ENCODE measurements at places on chromosomes 11 and 22.

- DNase-seq, result no peak
Observed at GRCh38 chr22:35521358-35522224, 19.0 kb upstream of the RASD2 start.

- DNase-seq, result peak; percentile 54
Observed at GRCh38 chr11:62122076-62122475, 1.7 kb upstream of the INCENP start.

- DNase-seq, result no peak
Observed at GRCh38 chr11:13647391-13647790, 21.1 kb upstream of the FAR1 start.

GRCh38 chr11:110093407-110094297 is 460 bp downstream of the ZC3H12C start:
- peak; percentile 24 for DNase-seq

- no peak for DNase-seq
Observed at GRCh38 chr11:132551016-132551415, 981.3 kb downstream of the OPCML start.

GRCh38 chr11:71294846-71295600 is 42.6 kb upstream of the SHANK2 start:
- no peak for DNase-seq

GRCh38 chr22:49966774-49967705 is 6.5 kb downstream of the PIM3 start:
- peak; percentile 77 for DNase-seq

DNA sequence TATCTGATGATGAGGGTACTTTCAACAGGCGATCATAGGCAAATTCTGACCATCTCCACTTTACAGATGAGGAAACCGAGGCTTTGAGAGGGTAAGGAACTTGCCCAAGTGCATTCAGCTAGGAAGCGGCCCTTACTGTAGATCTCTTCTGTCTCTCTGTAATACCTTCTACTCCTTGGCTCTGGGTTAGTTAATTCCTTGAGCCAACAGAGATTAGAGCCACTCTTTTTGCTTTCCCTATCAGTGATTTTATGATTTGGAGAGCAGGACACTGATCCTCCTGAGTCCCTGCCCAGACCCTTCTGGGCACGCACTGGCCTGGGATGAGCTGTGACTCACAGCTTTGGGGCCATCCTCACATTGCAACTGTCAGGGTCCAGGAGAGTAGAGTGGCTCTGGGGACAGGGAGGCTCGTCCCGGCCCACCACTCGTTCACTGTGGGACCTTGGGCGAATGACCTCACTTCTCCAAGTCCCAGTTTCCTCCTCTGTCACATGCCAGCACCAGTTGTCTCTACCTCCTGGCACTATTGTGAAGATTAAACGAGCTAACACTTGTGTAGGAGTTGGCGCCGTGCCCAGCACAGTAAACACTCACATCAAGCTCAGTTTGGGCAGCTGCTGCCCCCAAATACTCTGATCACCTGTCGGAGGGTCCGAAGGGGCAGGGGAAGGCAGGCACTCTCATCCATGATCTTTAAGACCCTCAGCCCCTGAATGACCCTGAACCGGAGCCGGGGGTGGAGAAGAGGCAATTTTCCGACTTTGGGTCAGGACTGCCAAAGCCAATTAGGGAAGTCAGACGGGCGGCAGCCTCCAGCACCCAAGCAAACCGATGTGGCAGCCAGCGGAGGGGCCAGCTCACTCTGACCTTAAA is 235.0 kb downstream of the MIAT start:
- DNase-seq, result no peak

- peak; percentile 86 for DNase-seq
Observed at GRCh38 chr11:32374261-32374711, 61.1 kb downstream of the WT1 start.

GRCh38 chr22:20579273-20580120 is 72.1 kb downstream of the MED15 start:
- no peak for DNase-seq

DNA sequence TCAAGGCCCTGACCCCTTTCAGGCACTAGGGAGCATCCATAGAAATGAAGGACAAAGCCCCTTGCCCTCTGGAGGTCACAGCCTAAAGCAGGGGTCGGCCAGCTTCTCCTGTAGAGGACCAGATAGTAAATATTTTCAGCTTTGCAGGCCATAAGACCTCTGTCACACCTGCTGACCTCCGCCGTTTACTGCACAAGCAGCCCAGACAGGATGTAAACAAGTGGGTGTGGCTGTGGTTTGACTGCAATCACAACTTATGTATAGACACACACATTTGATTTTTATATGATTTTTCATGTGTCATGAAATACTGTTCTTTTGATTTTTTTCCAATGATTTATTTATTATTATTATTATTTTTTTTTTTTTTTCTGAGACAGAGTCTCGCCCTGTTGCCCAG is 34.3 kb downstream of the KIAA1671 start:
- DNase-seq, result no peak

- DNase-seq, result no peak
Observed at GRCh38 chr11:117492578-117493251, 165.1 kb downstream of the CEP164 start.

- DNase-seq, result no peak
Observed at GRCh38 chr22:33697640-33698039, 222.6 kb downstream of the LARGE1 start.

GRCh38 chr22:30609260-30610185 is 2.5 kb downstream of the TCN2 start:
- peak; percentile 93 for DNase-seq

GRCh38 chr11:46701078-46701654 is 335 bp downstream of the ZNF408 start:
- peak; percentile 18 for DNase-seq

- no peak for DNase-seq
Observed at GRCh38 chr11:76102802-76103201, 103.5 kb downstream of the WNT11 start.

- no peak for DNase-seq
Observed at GRCh38 chr22:45833613-45834012, 143.3 kb downstream of the WNT7B start.

DNA sequence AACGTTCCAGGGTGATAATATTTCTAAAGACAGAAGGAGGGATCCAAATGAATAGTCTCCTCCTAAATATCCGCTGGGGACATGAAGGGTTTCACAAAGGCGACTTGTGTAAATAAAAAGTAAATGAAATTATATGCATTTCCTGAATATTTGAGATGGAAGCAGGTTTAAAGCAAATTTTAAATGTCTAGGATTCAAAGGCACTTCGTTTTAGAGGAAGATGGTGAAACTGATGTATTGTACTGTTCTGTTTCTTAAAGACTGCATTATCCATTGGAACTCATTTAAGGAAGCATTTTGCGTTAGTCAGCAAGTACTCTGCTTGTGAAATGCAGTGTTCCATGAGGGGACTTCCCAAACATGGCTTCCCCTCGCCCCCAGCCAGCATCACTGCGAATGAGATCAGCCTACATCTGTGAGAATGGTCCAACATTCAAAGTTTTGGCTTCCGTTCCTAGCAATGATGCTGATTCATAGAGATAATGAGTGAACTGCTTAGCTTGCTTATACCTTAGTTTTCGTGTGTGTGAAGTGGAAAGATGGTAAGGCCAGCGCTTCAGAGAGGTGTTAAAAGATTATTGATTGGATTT is 1.5 kb downstream of the RAB39A start:
- DNase-seq, result peak; percentile 7

GRCh38 chr11:28110108-28110820 is 2.1 kb downstream of the METTL15 start:
- peak; percentile 85 for DNase-seq

DNA sequence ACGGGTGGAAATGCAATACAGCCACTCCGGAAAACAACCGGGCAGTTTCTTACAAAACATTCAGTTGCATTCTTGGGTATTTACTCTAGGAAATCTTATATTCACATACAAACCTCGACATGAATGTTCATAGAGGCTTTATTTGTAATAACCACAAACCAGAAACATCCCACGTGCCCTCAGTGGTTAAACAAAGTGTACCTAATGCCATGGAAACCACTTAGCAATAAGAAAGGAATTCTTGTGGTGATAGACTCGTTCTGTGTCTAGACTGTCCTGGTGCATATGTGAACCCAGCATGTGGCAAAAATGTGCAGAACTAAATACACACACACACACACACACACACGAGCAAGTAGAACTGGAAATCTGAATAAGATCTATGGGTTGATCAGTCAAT is 1073.3 kb downstream of the TBC1D22A start:
- DNase-seq, result no peak

DNA sequence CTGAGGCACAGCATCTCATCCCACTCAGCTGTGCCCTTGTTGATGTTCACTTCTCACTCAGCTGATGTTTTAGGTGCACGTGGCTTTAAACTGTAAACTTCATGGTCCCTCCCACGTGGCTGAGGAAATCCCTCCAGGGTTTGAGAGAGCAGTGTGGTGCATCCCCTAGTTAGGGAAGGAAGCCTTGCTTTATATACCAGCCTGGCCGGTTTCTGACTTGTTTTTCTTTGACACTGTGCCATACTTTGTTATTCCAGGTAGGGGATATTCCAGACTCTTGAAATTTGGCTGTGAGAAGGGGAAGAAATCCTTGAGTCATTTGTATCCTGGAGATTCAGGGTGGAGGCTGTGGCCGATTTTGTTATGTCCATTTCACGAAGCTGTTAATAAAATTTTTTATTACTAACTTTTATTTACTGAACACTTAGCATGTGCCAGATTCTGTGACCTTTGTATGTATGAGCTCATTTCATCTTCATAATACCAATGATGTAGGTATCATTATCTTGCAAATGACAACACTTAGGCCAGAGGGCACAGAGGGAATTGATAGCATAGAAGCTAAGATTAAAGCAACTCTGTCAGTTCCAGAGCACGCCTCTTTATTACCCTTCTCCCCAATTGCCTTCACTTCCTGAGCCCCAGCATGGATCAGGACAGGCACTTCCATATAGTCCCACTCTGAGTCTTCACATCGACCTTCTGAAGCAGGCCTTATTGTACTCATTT is 116.6 kb downstream of the NAV2 start:
- DNase-seq, result no peak

DNA sequence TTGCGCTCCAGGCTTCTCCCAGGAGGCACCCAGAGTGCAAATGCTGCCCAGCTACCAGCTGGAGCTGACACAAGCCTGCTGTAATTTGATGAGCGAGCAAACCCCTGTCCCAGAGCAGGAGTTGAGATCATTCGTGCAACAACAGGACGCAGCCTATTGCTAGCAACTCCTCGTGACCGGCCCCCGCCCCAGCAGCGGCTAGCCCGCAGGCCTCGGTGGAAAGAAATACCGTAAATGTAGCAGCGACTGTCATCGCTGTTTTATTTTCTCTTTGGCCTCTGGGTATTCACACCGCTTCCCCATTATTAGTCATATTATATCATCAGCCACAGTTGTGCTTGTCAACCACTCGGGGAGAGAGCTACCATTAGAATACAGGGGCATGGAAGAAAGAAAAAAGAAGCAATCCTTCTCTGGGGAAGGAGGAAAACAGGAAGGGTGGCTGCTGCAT is 59.2 kb upstream of the ATXN10 start:
- peak; percentile 85 for DNase-seq

- DNase-seq, result peak; percentile 81
Observed at GRCh38 chr22:37186228-37186996, 1.6 kb downstream of the C1QTNF6 start.

- DNase-seq, result no peak
Observed at GRCh38 chr11:12687216-12687623, 13.0 kb downstream of the TEAD1 start.

- peak; percentile 69 for DNase-seq
Observed at GRCh38 chr11:118921121-118921928, 4.4 kb downstream of the BCL9L start.

- DNase-seq, result no peak
Observed at GRCh38 chr11:3152471-3153110, 12.5 kb downstream of the OSBPL5 start.

DNA sequence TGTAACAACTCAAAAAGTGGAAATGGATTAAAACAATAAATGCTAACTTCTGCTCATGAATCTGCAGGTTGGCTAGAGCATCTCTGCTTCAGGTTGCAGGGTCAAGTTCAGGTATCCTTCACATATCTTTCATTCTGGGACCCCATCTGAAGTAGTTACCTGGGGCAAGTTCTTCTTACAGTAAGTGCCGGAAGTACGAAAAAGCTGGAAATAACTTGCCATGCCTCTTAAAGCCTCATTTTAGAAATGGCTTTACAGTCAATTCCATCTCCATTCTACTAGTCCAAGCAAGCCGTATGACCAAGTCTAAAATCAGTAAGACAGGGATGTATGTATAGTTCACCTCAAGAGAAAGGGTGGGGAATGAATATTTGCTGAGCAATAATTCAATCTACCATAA is 93.7 kb downstream of the FCHSD2 start:
- no peak for DNase-seq

GRCh38 chr11:81255895-81256294 is 1477.8 kb downstream of the FAM181B start:
- no peak for DNase-seq

DNA sequence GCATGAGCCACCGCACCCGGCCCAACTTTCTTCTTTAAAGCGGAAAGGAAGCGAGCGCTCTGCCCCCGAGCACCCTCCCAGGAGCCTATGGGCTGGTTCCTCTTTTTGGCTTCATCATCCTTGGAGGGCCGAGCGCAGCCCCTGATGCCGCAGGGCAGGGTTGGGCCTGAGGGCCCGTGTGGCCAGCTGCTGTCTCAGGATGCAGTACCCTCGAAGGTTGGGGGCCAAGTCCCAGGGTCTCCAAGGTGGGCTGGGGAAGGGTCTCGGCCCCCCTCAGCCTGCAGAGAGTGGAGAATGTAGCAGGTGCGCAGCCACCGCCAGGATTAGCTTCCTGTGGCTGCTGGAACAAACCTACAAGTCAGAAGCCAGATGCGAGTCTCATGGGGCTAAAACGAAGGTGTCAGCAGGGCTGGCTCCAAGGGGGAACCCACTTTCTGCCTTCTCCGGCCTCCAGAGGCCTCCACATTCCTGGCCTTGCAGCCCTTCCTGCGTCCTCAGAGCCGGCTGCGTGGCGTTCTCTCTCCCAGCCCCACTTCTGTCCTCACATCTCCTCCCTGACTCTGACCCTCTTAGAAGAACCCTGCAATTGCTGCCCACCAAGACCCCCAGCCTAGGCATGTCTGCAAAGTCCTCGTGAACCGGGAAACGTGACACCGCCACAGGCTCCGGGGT is 2.9 kb downstream of the PANX2 start:
- DNase-seq, result peak; percentile 79

DNA sequence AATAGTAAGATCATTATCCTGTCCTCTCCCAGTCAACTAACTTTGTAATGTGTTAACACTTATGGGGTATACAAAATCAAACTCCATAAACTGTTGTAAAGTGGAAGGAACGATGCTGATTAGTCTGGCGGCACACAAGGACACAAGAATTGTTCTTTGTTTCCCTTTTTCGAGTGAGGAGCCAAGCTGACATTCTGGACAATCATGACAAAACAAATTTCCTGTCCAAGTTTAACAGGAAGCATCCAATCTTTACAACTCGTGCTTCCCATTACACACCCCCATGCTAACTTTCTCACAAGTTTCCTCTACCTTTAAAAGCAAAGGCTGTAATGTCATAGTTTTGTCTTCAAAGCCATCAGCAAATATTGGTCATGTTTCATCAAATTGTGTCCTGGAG is 20.4 kb upstream of the LDLRAD3 start:
- DNase-seq, result no peak

Data from NB4 (cell line).